ENCODE measurements at places on chromosomes 1 and 21.

DNA sequence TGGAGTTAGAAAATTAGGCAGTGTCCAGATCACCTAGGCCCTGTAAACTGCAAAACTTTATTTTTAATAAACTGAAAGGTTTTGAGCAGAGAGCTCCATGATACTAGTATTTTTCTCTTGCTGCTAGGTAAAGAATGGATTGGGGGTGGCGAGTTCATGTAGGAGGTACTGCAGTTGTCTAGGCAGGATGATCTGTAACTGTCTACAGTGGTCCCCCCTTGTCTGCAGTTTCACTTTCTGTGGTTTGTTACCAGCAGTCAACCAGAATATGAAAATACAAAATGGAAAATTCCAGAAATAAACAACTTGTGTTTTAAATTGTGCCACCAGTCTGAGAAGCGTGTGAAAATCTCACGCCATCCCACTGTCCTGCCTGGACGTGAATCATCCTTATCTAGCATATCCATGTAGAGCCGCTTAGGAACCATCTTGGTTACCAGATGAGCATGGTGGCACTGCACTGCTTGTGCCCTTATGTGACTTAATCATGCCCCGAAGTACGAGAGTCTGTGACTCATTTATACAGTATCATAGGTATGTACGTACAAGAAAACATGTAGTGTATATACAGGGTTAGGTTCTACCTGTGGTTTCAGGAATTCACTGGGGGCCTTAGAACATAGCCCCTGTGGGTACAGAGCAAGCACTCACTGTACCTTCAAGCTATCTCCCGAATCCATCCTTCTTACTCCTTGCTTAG, 94.2 kb downstream of the AHCTF1 start:
- DNase-seq: no peak

GRCh38 chr1:58157256-58157655, 389.3 kb downstream of the OMA1 start:
- DNase-seq: no peak

- no peak for DNase-seq
These were observed 1.2 kb upstream of the HIVEP3 start for GRCh38 chr1:41919764-41920397.

GRCh38 chr1:203287109-203287893, 18.0 kb upstream of the BTG2 start:
- DNase-seq: peak; percentile 49

DNA sequence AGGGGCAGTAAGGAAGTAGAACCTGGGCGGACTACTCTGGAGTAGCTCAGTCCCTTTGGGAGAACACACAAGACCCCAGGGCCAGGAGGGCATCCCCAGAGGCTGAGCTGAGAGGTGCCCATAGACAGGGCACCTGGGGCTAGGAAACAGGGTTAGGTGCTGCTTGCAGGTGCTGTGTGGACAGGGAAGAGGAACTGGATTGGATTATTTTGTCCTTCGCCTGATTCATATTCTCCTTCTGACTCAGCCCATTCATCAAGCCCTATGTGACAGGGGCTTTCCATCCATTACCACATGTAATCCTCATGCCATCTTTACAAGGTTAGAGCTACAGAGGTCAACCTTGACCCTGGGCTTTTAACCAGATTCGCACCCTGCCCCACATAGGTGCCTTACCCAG, 183.9 kb downstream of the C1orf94 start:
- DNase-seq: no peak

- DNase-seq: no peak
These were observed 257.2 kb downstream of the PTGER3 start for GRCh38 chr1:70790232-70790923.

DNA sequence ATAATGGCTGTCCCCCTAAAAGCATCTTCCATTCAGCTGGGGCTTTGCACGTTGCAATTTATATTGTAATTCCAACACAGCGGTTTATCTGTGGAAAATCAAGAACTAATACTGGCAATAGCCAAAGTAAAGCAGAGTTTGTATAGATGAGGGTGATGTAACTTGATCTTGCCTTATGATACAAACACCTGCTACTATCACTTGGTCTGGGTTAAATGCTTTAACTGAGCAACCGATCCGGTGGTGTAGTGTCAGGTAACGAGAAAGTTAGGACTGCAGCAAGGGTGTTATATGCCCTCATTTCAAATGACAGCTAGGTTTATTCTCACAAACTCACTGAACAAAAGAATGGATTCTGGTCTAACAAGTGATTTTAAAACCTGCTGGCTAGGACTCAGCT, 47.3 kb upstream of the PLPPR4 start:
- DNase-seq: no peak

DNA sequence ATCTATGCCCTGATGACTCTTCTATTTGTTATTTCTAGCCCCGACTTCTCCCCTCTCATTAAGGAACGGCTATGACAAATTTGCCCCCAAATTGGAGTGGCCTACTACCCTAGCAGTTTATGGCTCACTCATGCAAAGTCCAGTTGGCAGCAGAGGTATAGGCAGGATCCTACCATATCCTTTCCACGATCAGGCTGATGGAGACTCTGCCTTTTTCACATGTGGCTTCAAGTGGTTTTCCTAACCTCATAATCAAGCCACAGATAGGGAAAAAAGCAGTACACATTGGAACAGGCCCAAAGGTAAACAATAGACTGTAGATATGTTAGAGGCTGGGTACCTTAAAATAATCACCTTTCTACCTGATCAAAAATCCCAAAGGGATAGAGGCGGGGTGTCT, 292.5 kb downstream of the NCAM2 start:
- DNase-seq: no peak

DNA sequence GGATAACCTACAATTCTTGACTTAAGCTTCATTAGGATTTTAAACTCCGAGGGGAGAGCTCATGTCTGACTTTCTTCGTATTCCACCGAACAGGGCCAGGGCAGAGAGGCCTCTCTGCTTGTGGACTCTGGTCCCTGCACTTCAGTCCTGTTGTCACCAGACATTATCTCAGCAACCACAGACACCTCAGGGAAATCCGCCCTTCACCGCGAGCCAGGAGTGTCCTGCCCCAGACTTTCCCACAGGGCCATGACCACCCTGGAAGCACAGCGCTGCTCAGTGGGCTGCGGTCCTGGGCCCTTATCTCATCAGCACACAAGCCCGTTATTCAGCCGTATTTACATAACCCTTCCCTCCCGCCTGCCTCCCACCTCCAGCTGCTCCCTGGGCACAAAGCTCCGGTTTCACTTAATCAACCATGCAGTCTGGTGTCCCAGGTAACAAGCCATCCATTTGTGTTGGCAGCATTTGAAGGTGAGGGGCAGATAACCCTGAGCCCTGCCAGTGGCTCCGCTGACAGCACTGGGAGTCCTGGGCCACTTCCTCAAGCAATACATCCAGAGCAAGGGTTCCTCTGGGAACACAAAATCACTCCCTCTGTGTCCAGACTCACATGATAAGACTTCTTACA, 122.8 kb upstream of the RAB4A start:
- no peak for DNase-seq

- no peak for DNase-seq
These were observed 15.2 kb downstream of the GADD45A start for GRCh38 chr1:67700220-67700619.

DNA sequence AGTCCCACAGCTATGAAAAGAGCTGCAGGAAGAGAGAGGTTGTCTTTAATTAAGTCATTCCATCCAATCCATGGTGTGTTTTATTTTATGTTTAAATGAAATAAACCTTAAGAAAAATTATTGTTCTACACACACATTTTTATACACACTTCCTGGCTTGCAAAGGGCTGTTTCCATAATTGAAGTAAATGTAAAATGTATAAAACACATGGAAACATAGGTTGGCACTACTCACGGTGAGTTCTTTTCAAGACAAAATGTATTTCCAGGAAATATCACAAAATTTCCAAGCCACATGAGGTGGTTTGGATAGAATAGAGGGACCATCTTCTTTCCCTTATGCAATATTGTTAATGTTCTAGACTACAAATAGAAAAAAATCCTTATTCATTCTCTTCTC, 426.8 kb upstream of the USP24 start:
- no peak for DNase-seq

DNA sequence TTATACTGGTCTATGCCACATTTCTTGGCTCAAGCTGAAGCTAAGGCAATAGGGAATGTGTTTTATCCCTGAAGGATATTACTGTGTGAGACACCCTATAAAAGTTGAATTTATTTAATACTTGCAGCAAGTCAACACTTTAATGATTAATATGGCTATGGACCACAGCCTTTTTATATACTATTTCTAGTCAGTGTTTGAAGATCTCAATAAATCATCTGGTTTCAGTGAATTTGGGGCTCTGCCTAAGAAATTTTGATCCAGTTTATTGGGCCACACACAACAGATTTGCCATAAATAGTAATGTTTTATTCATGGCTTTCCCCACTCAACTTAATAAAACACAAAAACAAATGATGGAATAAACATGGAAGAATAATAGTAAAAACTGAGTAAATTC, 698.3 kb downstream of the ADGRL2 start:
- DNase-seq: no peak

DNA sequence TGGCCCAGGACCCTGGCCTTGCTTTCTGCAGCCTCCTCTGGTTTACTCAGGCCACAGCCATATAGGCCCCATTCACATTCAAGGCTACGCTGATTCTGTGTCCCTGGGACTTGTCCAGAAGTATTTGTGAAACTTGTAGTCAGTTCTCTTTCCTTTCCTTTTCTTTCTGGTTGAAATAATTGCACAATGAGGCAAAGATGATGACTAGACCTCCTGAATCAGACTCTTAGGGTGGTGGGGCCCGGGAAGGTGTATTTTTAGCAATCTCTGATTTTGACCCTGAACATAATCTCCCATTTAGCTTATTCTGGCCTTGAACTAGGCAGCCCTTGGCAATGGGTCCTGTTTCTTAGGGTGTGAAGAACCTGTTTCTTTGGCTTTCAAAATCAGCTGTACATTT, 39.9 kb downstream of the STUM start:
- DNase-seq: no peak

GRCh38 chr1:206757524-206758266, 12.9 kb upstream of the IL19 start:
- DNase-seq: no peak

DNA sequence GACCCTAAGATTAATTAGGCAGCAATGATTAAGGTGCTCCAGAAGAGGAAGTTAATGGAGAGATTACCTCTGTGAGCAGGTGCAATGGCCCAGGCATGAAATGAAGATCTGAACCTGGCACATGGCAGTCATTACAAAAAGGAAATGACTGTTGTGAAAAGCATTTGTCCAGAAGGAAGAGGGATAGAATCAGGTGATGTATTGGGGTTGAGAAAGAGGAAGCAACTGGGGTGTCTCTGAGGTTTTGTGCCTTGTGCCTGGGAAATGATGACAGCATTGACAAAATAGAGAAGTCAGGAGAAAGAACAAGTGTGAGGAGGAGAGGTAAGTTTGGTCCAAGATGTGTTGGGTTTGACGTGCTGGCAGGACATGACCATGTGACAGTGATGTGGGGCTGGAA, 5.6 kb downstream of the CRCT1 start:
- DNase-seq: no peak

GRCh38 chr1:27203946-27204345, 30.5 kb upstream of the WDTC1 start:
- DNase-seq: no peak

DNA sequence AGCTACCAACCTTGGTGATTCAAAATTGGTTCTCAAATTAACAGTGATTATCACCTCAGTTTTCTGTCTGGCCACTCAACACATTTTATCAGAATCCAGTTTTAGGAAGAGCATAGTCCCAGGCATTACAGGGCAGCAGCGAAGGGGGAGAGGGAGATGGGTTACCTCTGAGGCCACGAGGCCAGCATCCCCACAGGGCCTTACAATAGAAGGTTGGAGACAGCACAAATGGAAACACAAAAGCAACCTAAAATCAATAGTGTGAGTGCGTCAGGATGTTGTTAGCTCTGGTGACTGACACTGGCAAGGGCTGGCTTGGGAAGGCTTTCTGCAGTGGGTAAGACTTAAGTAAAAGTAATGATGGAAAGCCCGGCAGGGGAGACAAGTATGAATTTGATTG, 79.5 kb downstream of the JAK1 start:
- no peak for DNase-seq

- peak; percentile 41 for DNase-seq
These were observed 22.2 kb upstream of the ABL2 start for GRCh38 chr1:179251675-179252074.

DNA sequence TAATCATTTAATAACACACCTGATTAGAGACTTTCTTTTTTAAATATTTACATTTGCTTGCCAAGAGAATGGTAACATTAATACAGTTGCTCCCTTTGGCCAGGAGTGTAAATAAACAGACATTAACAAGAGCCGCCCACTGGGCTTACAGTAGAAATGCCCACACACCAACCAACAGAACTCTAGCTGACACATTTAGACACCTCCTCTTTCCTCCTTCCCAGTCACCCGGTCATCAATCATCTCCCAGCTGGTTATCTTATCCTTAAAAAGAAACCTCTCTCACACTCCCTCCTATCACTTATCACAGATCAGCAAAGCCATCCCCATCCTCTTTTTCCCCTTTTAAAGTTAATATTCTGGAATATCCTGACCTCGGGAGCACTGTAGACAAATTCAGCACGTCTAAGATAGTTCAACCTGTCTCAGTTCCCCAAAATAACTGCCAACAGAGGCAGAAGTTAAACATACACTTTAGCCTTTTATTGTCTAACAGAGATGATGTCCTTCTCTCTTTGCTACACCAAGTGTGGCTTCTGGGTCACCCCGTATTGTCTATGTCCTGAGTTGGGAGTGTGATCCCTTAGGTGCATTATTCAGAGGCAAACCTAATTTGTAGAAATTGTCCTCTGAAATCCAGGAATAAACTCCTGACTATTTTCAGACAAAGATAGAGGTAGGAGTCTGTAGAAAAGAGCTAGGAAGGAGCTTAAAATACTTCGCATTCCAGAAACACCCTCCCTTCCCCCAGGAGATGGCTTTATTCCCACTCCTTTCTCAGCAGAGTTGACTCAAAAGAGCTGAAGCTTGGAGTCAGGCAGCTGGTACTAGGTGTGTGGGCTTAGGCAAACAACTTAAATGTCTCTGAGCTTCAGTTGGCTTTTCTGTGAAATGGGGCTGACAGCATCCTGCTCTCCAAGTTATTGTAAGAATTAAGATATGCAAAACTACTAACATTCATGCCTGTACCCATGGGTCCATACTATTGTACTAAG, 8.8 kb downstream of the MYCL start:
- no peak for DNase-seq

DNA sequence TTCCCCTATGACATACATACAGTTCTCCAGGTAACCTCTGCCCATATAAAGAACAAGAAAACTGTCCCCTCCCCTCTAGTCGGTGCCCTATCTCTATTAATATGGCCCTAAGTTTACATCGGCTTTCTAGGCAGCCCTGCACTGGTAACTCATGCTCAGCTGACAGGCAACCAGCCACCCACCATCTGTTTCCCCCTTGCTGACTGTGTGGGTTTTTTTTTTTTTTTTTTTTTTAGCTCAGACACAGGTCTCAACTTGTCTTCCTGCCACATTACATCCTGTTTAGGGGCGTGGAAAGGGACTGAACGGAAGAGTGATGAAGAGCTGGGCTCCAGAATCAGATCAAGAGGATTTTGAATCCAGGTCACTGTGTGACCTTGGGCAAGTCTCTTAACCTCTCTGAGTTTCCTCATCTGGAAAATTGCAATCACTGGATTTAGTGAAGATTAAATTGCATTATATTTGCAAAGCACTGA, 14.0 kb downstream of the LAPTM5 start:
- no peak for DNase-seq

GRCh38 chr1:175005085-175005783, 5.5 kb downstream of the CACYBP start:
- DNase-seq: no peak

- no peak for DNase-seq
These were observed 32.4 kb downstream of the IER5 start for GRCh38 chr1:181120924-181121323.

GRCh38 chr1:19393046-19393445, 80.9 kb downstream of the SLC66A1 start:
- DNase-seq: no peak

Measured in frontal cortex (tissue), 4 donors.